Small intestine (tissue), 16 donors: ENCODE measurements at places on chromosomes 12 and 14.

GRCh38 chr14:34119107-34119858, 168.4 kb upstream of the EGLN3 start:
- no peak for DNase-seq

GRCh38 chr14:71629765-71630492, 302.3 kb upstream of the RGS6 start:
- DNase-seq: no peak

DNA sequence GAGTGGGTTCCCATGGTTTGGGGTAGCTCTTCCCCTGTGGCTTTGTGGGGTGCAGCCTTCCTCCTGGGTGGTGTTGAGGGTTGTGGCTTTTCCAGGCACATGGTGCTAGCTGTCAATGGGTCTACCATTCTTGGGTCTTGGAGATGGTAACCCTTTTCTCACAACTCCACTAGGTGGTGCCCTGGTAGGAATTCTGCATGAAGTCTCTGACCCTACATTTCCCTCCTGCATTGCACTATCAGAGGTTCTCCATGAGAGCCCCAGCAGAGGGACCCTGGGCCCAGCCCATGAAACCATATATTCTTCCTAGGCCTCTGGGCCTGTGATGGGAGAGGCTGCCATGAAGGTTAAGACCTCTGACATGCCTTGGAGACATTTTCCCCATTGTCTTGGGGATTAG, 1093.3 kb downstream of the SLC16A7 start:
- no peak for DNase-seq

DNA sequence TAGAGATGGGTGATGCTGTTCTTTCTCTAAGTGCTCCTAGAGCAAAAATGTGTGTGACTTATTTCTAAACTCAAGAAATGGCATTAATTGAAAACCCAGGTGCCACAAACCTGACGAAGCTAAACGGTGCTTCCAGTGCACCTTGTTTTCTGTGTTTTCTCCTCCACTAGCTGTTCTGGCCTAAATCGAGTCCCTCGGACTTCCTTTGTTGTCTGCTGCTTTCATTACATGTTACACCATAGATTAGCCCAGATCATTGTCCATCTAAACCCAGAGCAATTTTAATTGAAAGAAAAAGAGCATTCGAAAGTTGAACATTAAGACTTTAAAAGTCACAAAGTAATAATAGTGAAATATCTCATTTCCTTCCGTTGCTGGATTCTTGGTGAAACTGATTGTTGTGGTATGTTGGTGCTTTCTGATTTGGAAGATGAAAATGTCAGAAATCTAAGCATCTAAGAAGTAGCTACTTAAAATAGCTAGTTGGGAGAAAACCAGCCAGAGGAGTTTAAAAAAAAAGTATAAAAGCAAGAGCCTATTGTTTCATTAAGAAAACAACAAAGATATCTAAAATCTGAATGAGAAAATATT, 219.6 kb upstream of the G2E3 start:
- DNase-seq: no peak

DNA sequence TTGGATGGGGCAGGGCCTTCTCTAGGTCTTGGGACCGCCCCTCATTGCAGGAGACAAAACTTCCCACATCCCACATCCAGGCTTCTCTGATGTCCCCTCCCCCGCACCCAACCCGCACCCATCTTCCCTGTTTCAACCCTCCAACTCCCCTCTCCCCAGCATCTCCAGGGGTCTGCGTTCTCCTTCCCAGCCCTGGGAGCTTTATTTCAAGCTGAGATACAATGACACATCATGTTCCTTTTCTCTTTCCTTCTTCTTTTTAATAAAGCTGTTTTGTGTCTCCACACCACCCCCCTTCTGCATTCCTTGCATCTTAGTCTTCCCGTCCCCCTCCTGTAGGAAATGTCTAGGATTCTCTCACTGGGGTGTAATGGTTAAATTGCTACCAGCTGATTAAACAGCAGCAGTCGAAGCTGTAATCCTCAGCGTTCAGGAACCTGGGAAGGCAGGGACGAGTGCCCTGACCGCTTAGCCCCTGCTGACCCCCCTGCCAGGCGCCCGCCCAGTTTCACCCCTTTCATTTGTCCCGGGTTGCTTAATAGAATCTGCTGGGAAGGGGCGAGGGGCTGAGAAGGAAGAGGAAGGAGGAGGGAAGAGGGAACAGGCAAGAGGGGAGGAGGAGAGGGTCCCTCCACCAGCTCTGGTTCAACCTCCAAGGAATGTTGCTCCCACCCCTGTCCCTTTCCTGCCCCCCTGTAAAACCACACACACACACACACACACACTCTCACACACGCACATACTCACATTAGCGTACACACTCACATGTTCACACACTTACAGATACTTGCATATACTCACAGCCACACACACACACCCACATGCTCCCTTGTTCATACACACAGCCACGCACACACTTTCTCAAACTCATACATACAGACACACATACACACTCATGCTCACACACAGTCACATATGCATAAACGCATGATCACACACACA, 104.5 kb upstream of the MED13L start:
- DNase-seq: no peak

- no peak for DNase-seq
These were observed 55.2 kb downstream of the TGFB3 start for GRCh38 chr14:75926431-75927115.

DNA sequence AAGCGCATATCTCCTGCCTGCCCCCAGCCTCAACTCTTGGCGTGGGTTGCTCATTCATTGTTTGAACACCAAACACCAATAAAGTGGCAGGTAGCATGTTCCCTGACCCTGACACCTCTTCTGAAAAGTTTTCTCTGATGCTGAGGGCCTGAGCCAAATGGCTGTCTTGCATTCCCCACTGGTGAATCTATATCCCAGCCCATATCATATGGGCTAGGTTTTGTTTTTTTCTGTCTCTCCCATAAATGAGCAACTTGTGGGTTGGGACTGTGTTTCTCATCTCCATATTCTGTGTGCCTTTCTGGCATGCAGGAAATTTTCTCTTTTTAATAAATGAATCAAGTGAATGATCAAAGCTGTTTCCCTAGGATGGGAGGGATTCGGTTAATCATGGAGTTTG, 5.0 kb downstream of the MYO1A start:
- no peak for DNase-seq

- DNase-seq: no peak
These were observed 24.5 kb upstream of the IGF1 start for GRCh38 chr12:102504871-102505270.

DNA sequence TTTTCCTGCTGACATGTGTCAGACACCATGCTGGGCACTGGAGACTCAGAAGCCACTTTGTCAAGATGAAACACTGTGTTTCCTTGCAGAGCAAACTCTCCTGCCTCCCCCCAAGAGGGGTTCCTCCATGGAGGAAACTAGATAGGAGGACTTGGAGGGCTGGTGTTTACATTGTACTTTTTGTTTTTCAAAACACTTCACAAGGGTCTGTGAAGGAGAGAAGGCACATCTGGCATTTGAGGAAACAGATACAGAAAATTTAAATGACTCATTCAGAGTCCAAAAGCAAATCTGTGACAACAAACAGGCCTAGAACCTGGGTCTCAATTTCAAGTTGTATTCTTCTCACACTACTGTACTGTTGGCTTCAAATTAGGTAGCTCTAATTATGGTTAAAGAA, 6.7 kb upstream of the CDKL1 start:
- DNase-seq: no peak

DNA sequence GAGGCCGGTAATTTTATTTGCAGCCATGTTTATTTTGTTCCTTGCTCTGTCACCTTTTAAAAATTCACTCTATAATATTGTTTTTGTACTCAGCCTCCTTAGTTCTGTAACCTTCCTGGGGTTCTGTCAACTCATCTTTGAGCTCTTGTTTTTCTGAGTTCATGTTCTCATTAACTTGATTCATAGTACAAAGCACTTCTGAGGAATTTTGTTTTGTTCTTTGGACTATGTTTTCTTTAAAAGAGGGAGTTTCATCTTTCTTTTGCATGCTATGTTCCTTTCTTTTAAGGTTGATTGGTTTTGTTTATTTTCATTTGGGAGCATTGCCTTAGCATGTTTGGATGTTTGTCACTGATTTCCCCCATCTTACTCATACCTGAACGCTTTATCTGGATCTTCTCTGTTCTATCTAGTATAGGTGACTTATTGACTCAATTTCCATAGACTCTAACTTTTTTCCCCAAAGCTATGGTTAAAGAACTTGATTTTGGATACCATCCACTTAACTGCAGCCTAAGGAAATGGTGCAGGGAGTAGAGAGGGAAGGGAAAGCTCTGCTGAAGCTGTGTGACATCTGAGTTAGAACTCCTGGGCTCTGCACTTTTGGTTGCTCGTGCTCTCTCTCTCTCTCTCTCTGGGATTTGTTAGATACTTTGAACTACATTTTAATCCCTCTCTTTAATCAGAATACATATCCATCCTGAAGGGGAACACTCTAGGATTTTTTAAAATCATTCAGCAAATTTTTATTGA, 268.5 kb downstream of the PAWR start:
- DNase-seq: no peak

DNA sequence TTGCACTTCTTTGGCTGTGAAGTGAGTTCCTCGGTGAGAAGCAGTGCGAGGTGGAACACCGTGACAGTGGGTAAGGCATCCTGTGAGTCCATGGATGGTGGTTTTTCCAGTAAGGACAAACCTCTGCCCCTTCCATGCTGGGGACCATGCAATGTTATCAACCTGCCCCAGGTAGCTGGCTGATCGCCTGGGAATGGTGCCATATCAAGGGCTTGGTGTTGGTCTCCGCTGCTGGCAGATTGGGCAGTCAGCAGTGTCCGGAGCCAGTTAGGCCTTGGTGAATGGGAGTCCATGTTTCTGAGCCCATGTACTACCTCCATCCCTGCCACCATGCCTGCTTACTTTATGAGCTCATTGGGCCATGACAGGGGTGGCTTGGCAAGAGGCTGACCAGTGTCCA, 114.7 kb upstream of the C14orf180 start:
- no peak for DNase-seq
